ENCODE measurements at places on chromosomes 5 and 9. TPM values are rescaled to one million over a fixed set of nuclear protein-coding genes. Genes with fewer than 3 reads are reported as not detected.

- DNase-seq = no peak
Measured at GRCh38 chr9:124239249-124240073, 18.3 kb upstream of the NEK6 start.

GRCh38 chr5:38023371-38023770 lies 183.5 kb upstream of the GDNF start:
- DNase-seq = no peak

DNA sequence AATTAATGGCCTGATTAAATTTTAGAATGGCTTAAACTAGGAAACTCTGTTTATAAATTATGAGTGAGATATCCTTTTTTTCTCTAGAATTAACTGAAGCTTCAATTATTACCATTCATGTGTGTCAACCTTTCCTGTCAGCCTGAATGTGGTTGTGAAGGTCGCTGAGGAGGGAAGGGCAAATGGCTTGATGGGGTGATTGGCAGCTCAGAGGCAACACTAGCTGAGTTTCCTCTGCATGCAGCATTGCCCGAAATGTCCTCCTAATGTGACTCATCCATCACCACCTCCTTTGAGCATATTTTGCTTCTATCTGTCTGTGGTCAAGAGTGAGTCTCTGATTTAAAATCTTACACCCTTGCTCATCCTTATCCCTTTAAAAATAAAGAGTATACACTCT lies 281.9 kb downstream of the TENT4A start:
- no peak for DNase-seq

- no peak for DNase-seq
Measured at GRCh38 chr9:97666907-97667686, 30.0 kb downstream of the XPA start.

DNA sequence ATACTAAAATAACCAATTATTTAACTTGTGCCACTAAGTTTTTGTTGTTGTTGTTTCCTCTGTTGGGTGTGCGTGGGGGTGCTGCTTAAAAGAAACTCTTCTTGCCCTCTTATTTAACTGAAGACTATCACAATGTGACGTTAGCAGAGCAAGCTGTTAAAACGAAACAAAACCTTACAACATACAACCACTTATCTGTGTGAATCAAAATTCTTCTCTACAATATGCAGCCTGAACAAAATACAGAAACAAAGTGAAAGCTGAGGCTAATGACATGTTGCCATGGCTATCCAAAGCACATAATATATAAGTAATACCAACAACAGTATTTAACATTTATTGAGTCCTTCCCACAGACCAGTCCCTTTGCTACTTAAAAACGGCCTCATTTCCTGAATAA lies 291.0 kb downstream of the FBXL17 start:
- DNase-seq = no peak

- DNase-seq = no peak
Measured at GRCh38 chr9:20701060-20701459, 17.0 kb downstream of the FOCAD start.

DNA sequence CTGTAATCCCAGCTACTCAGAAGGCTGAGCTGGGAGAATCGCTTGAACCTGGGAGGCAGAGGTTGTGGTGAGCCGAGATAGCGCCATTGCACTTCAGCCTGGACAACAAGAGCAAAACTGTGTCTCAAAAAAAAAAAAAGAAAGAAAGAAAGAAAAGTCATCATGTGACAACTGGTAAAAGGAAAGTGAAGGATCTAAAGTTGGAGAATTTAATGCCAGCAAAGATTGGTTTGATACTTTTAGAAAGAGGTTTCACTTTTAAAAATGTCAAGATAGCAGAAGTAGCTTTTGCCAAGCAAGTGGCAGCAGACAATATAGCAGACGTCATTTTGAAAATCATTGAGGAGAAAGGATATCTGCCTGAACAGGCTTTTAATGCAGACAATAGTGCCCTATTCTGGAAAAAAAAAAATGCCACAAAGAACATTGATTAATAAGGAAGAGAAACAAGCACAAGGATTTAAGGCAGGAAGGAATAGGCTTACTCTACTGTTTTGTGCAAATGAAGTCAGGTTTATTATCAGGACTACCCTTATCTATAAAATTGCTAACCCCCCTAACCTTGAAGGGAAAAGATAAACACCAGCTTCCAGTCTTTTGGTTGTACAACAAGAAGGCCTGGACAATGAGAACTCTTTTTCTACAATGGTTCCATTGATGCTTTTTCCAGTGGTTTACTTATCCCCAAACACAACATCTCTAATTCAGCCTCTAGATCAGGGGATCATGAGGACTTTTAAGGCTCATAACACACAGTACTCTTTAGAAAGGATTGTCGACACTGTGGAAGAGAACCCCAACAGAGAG lies 12.0 kb downstream of the PKD2L2 start:
- DNase-seq = no peak

DNA sequence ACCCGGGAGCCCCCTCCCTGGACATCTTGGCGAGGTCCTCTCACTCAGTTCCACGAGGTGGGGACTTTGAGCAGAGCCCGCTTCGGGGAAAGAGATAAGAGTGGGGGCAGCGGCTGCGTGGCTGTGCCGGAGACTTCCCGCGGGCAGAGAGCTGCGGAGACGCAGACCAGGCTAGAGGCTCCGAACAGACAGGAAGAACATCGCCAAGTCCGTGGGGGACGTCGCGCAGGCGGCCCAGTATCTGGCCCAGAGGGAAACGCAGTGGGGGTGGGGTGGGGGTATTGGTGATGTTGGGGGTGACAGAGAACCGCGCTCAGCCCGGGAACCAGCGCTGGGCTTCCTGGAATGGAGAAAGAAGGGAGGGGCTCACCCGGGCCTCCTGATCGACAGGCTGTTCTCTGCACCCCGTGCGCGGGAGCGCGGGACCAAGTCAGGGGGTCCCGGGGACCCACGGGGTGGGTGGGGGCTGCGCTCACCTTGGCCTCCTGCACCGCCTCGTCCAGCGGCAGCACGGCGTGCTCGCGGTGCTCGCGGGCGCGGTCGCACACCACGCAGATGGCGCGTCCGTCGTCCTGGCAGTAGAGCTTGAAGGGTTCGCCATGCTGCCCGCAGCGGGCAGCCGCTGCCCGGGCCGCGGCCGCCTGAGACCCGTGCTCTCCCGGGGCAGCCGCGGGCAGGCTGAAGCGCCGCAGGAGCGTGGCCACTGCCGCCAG lies 727 bp downstream of the TRIM7 start:
- DNase-seq = no peak

GRCh38 chr9:24007185-24007584 lies 181.1 kb upstream of the ELAVL2 start:
- DNase-seq = no peak

DNA sequence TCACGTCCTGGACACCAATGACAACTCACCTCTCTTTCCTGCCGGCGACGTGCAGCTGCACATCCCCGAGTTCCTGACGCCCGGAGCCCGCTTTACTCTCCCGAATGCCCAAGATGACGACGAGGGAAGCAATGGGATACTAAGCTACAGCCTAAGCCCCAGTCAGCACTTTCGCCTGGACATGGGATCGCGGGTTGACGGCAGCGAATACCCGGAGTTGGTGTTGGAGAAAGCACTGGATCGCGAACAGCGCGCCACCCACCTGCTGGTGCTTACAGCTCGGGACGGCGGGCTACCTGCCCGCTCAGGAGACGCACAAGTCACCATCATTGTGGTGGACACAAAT lies 1.1 kb downstream of the PCDHAC1 start:
- no peak for DNase-seq

- no peak for DNase-seq
Measured at GRCh38 chr5:110751902-110752762, 13.3 kb downstream of the SLC25A46 start.

DNA sequence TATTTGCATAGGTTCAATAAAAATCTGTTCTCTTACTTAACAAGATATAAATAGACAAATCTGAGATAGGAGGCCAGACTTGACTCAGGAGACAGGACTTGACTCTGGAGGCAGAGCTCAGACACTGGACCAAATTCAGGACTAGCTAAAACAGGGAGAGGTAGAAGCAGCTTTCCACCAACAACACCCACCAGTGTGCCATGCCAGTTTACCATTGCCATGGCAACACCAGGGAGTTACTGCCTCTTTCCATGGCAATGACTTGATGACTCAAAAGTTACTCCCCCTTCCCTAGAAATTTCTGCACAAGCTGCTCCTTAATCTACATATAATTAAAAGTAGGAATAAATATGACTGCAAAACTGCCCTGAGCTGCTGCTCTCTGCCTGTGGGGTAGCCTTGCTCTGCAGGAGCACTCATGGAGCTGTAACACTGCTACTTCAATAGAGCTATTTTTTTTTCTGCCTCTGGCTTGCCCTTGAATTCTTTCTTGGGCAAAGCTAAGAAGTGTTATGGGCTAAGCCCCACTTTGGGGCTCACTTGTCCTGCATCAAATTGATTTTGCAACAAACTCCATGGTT lies 473.0 kb downstream of the PLK2 start:
- DNase-seq = no peak

DNA sequence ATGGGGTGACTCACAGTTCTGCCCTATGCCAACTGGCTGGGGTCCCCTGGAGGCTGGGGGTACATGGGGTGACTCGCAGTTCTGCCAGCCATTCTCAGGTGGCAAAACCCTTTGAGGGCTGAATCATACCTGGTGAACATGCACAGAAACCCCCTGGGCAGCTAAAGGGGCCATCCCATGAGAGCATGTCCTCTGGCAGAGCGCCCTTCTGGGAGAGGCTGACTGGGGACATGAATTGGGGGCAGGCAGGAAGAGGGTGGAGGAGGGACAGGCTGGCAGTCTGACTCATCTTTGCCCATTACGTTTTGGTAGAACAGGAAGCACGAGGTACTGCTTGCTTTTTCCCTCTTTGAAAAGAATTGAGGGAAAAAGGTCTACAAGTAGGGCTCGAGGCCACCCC lies 16.7 kb downstream of the TRAF1 start:
- DNase-seq = no peak

- DNase-seq = no peak
Measured at GRCh38 chr9:110148384-110148783, 59.6 kb downstream of the C9orf152 start.

GRCh38 chr5:123705741-123706140 lies 193.8 kb downstream of the CSNK1G3 start:
- DNase-seq = no peak

- no peak for DNase-seq
Measured at GRCh38 chr5:116272281-116272941, 187.6 kb downstream of the COMMD10 start.

- no peak for DNase-seq
Measured at GRCh38 chr5:43309637-43310036, 3.6 kb downstream of the HMGCS1 start.

DNA sequence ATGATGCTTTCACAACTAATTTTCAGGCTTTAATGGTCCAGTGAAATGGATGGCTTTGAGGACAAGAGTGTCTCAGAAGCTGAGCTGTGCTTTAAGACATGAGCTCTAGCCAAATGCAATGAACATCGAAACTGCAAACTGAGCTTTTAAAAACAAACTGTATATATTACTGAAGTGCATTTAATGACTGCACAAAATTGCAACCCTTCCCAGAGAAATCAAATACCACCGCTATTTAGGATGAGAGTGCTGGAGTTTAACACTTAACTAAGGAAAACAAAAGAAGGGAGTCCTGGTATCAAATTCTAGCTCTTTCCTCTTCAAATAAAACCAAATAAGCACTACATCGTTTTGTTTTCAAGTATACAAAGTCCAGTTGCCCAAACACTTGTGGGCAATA lies 163.9 kb downstream of the SLF1 start:
- DNase-seq = no peak

DNA sequence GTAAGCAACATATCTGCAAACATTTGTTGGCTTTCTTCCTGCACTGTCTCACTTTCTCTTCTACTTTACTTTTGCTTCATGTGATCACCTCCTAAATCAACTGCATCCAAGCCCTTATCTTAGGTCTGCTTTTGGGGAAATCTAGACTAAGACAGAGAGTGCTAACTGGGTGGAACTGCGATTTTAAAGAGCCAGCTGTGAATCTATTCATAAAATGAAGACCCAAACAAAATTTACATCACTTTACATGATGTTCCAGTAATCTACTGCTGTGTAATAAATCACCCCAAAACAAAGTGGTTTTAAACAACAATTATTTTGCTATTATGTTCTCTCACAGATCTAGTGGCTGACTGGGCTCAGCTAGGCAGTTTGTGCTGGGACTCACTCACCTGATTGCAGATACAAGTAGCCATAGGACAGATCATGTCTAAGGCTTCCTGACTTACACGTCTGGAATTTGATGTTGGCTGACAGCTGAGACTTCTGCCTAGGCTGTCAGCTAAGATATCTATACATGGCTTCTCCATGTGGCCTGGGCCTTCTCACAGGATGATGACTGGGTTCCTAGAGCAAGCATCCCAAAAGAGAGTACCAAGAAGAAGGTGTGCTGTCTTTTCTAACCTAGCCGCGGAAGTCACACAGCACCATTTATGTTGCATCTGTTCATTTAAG lies 145.1 kb upstream of the TBCA start:
- no peak for DNase-seq

- no peak for DNase-seq
Measured at GRCh38 chr5:41748631-41749030, 121.6 kb downstream of the OXCT1 start.

- DNase-seq = no peak
Measured at GRCh38 chr9:103731541-103731940, 362.6 kb upstream of the SMC2 start.

DNA sequence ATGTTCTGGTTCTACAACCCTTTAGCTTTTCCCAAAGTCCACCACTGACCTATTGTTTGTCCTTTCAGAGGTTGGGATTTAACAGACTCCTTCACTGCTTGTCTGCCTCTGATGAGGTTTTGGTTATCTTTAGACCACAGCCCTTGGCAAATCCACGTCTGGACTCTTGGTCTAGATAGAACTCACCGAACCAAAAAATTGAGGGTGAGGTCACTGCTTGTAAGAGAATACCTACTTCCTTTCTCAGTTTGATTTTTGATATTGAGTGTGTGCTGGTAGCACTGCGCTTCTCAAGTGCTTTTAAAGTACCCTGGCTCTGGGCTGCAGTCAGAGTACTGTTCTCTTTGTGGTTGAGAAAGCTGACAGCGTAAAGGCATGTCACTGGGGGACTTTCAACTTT lies 61.7 kb downstream of the JMY start:
- no peak for DNase-seq

DNA sequence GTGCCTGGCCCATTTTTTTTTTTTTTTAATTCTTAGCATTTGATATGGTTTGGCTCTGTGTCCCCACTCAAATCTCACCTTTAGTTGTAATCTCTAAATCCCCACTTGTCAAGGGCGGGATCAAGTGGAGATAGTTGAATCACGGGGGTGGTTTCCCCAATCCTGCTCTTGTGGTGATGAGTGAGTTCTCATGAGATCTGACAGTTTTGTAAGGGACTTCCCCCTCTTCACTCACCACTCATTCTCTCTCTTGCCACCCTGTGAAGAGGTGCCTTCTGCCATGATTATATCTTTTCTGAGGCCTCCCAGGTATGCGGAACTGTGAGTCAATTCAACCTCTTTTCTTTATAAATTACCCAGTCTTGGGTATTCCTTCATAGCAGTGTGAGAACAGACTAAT lies 27.2 kb downstream of the NDUFAF2 start:
- no peak for DNase-seq

MOB3B gene
- 0.51 TPM for total RNA-seq

MEIKIN gene
- not detected for total RNA-seq

NKD2 gene
- 3.6 TPM for total RNA-seq

IL13 gene
- total RNA-seq = not detected

PARP8 gene
- total RNA-seq = 5.5 TPM

PCDHA10 gene
- 0.30 TPM for total RNA-seq

SCGB3A2 gene
- total RNA-seq = not detected

SPTLC1 gene
- total RNA-seq = 26.1 TPM

GPX3 gene
- total RNA-seq = 461 TPM

INSYN2B gene
- not detected for total RNA-seq

CCL27 gene
- not detected for total RNA-seq

TRIM41 gene
- total RNA-seq = 33.0 TPM

PROB1 gene
- 34.7 TPM for total RNA-seq

HTR1A gene
- not detected for total RNA-seq

NTRK2 gene
- total RNA-seq = 3.7 TPM
